WERI-Rb-1 (cell line): ENCODE measurements at places on chromosomes 11 and 22.

GRCh38 chr11:70272009-70272408 lies 1.5 kb downstream of the PPFIA1 start:
- DNase-seq, result no peak

DNA sequence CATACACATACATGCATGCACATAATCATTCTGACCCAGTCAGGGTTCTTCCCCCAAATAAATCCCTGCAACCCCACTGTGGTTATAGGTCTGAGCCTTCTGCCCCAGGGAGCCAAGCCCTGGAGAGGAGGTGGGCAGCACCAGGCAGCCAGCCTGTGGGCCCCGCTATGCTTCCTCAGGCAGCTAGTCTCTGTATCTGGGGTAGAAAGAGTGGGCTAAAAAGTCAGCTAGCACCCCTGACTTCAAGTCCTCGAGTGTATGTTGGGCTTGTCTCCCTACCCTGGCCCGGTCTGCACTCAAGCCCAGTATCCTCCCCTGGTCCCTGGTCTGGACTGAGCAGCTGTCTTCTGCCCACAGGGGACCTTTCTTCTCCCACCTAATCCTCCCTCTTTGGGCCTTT lies 28.0 kb downstream of the KCNQ1OT1 start:
- DNase-seq, result peak; percentile 1

DNA sequence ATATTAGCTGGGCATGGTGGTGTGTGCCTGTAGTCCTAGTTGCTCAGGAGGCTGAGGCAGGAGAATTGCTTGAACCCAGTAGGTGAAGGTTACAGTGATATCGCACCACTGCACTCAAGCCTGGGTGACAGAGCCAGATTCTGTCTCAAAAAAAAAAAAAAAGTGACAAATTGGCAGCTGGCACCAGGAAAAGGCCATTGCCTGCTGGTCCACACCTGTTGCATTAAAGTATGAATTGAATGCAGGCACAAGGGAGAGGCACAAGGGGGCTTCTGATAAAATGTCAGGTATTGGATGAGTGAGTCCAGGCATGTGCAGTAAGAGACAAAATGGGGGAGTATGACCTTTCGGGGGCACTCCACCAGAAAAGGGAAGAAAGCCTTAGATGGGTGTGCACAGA lies 28.2 kb downstream of the ZNF70 start:
- DNase-seq, result no peak

- DNase-seq, result peak; percentile 49
Measured at GRCh38 chr22:26502688-26503561, 9.3 kb downstream of the TFIP11 start.

DNA sequence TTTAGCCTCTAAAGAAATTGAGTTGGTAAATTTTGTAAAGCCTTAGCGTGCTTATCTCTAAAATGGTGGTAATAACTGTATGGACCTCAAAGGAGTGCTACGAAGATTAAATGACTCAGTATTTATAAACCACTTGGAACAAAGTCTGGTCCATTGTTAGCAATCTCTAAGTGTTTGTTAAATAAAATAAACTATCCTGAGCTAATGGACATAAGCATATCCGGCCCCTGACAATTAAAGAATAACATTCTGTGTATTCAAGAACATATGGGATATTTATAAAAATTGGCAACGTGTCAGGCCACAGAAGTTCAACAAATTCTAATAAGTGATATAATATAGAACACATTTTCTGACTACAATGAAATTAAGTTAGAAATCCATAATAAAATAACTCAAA lies 71.0 kb downstream of the MYEOV start:
- DNase-seq, result no peak

GRCh38 chr11:134270250-134270714 lies 5.9 kb upstream of the GLB1L3 start:
- DNase-seq, result peak; percentile 17

- DNase-seq, result peak; percentile 65
Measured at GRCh38 chr11:67387069-67387468, 4.7 kb upstream of the RAD9A start.
